ENCODE measurements at places on chromosomes 6 and 20. TPM values are rescaled to one million over a fixed set of nuclear protein-coding genes. Genes with fewer than 3 reads are reported as not detected.

DNA sequence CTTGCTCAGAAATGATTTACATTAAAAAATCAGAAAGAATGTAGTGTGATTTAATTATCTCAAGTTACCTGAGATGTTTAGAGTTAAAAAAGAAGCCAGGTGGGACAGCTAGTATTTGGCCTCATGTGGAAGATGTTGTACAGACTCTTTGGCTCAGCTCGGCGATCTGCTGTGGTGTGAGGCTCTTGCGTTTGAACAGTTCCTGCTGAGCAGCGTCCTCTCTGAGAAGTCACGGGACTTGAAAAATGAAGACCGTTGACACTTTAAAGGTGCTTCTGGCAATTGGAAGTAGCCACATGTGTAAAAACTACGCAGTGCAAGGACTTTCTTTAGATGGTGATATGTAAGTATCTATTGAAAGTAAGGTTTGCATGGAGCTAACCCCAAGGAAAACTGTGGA lies 169.0 kb downstream of the BACH2 start:
- no peak for DNase-seq

Gene ID4
- 9.0 TPM for total RNA-seq

DNA sequence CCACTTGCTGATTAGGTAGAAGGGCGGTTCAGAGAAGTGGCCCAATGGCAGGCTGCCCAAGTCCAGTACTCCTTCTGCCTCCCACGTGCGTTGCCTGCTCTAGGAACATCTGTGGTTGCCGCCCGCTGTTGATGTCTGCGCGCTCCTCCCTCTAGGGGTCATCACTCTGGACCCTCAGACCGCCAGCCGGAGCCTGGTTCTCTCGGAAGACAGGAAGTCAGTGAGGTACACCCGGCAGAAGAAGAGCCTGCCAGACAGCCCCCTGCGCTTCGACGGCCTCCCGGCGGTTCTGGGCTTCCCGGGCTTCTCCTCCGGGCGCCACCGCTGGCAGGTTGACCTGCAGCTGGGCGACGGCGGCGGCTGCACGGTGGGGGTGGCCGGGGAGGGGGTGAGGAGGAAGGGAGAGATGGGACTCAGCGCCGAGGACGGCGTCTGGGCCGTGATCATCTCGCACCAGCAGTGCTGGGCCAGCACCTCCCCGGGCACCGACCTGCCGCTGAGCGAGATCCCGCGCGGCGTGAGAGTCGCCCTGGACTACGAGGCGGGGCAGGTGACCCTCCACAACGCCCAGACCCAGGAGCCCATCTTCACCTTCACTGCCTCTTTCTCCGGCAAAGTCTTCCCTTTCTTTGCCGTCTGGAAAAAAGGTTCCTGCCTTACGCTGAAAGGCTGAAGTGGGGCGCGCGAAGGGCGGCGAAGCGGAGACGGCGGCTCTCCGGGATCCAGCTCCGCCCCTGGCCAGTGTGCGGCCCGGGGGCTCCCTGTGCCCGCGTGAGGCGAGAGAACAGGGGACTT lies 8.5 kb downstream of the TRIM15 start:
- no peak for DNase-seq

GRCh38 chr6:169169941-169170582 lies 83.6 kb downstream of the THBS2 start:
- DNase-seq: no peak

DNA sequence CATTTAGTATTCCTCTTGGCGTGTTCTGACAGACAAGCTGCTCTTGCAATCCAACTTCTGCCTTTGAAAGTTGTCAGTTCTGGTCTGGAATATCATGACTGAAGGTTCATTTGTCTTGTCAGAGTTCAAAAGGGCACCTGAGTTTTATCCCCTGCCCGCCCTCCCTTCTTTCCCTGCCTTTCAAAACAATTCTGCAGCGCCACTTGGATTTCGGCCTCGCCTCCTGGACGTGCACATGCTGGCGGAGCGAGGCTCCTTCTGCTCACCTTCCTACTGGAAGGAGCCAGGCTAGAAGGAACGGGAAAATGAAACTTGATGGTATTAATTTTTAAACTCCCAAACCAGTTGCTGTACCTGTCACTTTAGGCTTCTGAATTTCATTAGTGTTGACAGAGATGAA lies 55.7 kb upstream of the HDGFL1 start:
- DNase-seq: no peak

All from left cardiac atrium (tissue), 4 donors.